Epithelial cell of prostate (primary cell): ENCODE measurements at places on chromosomes 12 and 14.

DNA sequence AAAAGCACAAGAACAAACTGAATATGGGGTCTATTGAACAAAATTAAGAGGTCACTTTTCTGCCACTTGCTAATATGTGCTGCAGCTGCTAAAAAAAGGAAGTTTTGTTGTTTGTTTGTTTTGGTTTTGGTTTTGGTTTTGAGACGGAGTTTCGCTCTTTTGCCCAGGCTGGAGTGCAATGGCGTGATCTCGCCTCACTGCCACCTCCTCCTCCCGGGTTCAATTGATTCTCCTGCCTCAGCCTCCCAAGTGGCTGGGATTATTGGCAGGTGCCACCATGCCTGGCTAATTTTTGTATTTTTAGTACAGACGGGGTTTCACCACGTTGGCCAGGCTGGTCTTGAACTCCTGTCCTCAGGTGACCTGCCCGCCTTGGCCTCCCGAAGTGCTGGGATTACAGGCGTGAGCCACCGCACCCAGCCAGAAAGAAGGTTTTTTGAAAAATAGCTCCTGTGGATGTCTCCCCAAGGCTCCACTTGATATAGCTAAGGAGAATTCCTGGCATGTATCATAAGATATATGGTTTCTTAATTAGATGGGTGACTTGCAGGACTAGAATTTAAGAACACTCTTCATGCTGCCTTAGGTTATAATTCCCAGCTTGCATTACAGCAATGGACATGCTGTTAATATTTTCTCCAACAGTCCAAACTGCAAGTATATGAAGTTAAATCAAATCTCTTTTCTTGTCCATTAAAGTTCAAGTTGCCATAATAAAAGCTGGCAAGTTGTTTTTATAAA lies 237.6 kb upstream of the AMIGO2 start:
- DNase-seq, result no peak

- no peak for DNase-seq
These were observed 365.4 kb downstream of the AEBP2 start for GRCh38 chr12:19804737-19805136.

GRCh38 chr12:65741656-65742017 lies 82.6 kb upstream of the HMGA2 start:
- DNase-seq, result no peak

- DNase-seq, result no peak
These were observed 250.0 kb upstream of the E2F7 start for GRCh38 chr12:77315407-77315806.

- DNase-seq, result no peak
These were observed 9.2 kb downstream of the NIN start for GRCh38 chr14:50821510-50822464.

DNA sequence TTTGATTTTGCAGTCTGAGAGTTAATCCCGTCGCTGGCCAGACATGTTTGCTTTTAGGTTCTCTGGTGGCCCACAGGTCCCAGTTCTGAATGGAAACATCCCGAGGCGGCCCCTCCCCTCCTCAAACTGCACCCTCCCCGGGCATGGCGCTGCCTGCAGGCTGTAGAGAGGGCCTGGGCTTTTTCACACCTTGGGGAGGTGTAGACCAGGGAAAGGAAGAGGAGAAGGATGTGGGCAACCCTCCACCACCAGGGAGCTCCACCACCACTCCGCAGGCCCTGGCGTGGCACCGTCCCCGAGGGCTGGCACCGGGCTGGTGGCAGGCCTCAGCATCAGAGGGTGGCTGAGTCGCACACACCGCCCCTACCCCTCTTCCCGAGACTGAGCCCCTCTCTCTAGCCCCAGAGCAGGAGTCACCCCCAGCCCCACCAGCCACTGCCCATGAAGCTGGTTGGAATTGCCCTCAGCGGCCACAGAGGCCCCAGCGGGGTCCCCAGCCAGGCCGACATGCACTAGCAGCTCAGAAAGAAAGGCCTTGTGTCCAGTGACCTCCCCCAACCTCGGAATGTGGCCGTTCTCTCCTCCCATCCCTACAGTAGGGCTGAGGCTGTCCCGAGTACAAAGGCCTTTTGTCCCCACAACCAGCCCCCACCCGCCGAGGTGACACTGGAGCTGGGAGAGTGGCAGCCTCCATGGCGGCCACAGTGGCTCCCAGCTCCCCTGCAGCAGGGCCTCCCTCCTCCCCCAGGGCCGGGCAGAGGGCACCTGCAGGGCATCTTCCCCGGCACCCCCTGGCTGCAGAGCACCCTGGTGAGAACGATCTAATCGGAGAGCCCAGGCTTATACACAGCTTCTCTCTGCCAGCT lies 23.5 kb upstream of the INF2 start:
- no peak for DNase-seq

DNA sequence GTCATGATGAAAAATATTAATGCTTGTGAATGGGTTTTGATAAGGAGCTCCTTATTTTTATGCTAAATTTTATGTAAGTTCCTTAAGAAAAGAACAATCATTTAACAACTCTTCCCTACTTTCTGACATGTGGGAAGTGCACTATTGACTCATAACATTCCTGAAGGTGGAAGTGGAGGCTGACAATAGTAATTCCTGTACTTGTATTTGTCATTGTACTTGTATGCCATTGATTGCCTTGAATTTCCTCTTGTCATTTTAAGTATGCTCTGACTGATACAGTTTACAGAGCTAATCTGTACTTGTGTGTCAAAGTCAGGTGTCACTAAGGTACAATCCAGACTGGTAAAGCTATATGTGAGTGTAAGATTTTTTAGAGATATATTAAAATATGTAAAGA lies 440.0 kb downstream of the SLC16A7 start:
- no peak for DNase-seq

DNA sequence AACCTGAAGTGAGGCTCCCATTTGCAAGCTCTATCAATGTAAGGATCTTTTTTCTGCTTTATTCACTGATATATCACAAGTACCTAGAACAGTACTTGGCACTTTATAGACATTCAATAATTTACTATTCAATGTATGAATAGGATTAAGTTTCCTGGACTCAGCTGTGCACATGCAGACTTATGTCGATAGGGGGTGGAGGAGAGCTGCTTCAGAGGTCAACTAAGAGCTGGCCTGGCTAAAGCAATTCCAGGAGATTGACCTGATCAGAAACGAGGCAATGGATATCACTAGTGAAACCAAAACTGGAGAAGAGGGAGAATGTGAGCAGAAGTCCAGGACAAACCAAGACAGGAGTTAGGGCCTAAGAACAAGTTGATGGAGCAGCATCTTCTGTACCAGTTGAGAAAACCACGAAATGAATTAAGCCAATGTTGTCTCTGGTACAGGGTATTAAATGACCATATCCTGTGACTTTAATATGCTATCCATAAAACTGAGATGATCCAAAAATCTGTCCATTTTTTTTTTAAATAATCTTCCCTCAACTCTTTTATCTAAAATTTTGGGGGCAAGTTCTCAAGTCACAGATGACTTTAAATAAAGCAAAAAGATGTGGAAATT lies 169.2 kb downstream of the PIK3C2G start:
- no peak for DNase-seq

- DNase-seq, result peak; percentile 80
These were observed at the start of gene PKP2 for GRCh38 chr12:32896432-32897280. PKP2 (minus strand) TSS chr12:32896777; CDS start chr12:32896731, 46 bp downstream.

DNA sequence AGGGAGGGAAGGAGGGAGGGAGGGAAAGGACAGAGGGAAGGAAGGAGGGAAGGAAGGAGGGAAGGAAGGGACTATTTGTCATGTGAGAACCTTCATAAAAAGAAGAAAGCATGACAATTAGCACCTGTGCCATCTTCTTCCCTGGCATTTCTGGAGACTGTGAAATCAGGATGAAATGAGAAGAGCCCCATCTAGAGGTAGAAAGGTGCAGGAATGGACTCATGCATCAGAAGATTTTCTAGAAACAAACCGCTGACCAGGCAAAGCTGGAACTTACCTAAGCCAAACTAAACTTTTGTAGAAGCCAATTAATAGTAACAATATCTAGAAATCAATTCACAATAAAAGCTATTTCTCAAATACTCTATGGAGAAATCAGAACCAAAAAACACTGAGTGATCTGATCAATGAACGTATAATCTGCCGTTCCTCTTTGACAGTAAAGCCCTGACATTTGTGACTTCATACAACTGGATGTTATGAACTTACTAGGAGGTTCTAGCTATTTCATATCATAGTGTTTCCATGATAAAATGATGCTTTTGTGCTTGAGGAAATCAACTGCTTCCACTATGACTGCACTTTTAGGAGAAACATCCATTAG lies 24.4 kb upstream of the CRACR2A start:
- DNase-seq, result no peak

DNA sequence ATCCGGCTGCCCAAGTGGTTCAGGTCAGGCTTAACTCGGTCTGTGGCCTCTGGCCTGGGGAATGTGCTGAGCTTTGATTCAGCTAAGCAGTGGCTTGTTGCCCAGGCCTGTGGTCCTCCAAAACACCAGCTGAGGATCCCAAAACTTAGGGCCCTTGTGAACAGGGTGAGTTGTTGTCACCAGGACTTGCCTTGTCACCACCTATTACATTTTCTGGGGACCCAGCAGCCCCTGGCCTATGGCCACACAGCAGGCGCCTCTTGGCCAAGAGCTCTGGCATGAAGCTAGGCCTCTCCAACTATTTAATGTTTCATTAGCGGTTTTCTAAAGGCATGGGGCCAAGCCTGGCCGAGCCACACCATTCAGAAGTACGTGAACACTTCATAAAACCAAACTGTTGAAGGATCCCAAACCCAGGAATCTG lies 343.7 kb downstream of the CACNA1C start:
- DNase-seq, result no peak

- no peak for DNase-seq
These were observed 48.0 kb downstream of the WSCD2 start for GRCh38 chr12:108177131-108177530.

DNA sequence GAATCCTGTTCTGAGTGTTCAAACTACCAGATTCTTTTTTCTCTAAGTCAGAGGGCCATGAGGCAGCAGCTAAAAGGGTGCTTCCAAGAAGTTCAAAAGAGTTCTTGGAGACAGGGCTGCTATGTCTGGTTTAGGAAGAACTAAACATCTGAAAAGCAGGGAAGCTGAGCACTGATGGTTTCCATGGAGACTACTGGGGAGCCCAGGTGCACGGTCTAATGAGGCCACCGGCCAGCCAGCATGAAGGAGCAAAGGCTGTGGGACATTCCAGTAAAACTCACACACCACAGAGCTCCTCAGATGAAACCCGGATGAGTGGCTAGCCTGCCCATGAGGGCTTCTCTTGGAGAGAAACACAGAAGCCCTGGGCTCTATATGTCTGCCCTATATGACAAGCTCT lies 97.3 kb downstream of the KCNK10 start:
- DNase-seq, result no peak

DNA sequence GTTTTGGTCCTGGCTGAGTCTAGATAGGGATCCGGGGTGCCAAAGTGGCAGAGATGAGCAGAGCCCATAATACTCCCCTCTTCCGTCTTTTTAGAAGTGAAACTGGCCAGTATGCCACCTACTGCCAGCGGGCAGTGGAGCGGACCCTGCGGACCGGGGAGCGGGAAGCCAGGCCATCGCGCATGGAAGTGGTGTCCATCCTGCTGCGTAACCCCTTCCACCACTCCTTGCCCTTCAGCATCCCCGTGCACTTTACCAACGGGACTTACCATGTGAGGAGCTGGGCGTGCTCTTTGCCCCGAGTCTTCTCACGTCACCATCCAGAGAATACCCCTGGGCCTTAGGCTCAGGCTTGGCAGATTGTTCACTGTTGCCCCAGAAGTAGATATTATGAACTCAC lies 21.0 kb downstream of the PIGH start:
- DNase-seq, result no peak

GRCh38 chr12:6667559-6668210 lies 4.8 kb upstream of the ING4 start:
- no peak for DNase-seq

GRCh38 chr12:79532907-79533288 lies 157.9 kb downstream of the PAWR start:
- DNase-seq, result no peak

GRCh38 chr12:129530517-129530916 lies 373.3 kb downstream of the TMEM132D start:
- no peak for DNase-seq

- no peak for DNase-seq
These were observed 257.6 kb downstream of the EGLN3 start for GRCh38 chr14:33693237-33693636.

GRCh38 chr14:46571970-46572369 lies 79.6 kb downstream of the RPL10L start:
- peak; percentile 24 for DNase-seq

DNA sequence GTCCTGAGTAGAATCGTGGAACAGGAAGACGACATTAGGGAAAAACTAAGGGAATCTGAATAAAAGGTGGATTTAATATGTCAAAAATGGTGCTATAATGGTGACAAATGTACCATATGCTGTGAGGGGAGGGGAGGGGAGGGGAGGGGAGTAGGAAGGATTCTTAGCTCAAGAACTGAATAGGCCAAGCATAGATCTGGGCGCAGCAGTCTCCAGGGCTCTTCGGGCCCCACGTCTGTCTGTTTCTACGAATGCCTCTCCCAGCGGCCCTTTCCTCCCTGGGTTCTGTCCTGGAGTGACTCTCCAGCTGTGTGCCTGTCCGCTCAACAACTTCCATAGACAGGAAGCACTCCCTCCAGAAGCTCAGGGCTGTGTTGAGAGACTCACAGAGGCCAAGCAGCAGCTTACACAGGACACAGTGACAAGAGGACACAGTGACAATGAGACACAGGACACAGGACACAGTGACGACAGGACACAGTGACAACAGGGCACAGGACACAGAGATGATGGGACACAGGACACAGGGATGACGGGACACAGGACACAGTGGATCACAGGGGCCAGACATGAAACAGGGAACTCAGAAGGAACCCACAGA lies 42.4 kb upstream of the PPP2R5C start:
- DNase-seq, result no peak

DNA sequence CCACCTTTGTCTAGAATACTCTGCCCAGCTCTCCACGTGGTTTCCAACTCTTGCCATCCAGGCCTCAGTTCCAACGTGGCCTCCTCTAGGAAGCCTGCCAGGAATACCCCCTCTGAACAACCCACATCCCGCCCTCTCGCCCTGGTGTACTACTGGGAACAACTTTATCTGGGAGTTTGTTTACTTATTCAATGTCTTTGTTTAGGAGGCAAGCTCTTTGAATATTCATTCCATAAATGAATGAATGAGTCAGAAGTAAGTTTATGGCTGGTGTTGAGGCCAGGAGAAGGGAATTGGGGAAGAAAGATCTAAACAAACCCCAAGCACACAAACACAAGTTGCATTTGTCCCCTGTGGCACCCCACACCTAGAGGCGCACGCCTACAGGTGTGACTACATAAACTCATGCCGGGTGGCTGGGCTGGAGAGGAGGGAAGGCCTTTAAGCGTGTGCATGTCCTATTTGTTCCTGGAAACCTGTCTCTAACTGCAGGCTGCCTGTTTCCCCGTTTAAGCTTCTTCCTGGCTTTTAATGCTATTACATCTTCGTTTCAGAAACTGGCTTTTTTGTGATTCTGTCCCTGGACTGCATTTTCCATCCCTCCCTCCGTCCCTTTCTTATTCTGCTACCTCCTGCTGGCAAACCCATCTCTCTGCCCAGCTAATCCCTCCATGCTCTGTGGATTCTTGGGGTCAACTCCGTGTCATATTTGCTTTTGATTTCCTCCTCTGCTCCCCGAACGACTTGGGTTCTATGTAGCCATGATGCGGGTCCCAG lies 57.9 kb downstream of the FZD10 start:
- no peak for DNase-seq

GRCh38 chr12:5083955-5084849 lies 40.5 kb downstream of the KCNA5 start:
- DNase-seq, result no peak
